ENCODE measurements at places on chromosomes 2 and 18. TPM values are rescaled to one million over a fixed set of nuclear protein-coding genes. Genes with fewer than 3 reads are reported as not detected.

The ABHD1 gene
- total RNA-seq: not detected

GRCh38 chr2:226699321-226699720, 100.3 kb downstream of the IRS1 start:
- peak; percentile 63 for DNase-seq

The REG1A gene
- not detected for total RNA-seq

GRCh38 chr2:100292022-100292580, 30.2 kb downstream of the LONRF2 start:
- peak; percentile 97 for DNase-seq

The ERBB4 gene
- 0.02 TPM for total RNA-seq

The MYO5B gene
- total RNA-seq: 16.2 TPM

All from HT1080 (cell line).